IMR-90 (cell line): ENCODE measurements at places on chromosomes 4 and X. TPM values are rescaled to one million over a fixed set of nuclear protein-coding genes. Genes with fewer than 3 reads are reported as not detected.

GRCh38 chr4:868421-868820 is 42.5 kb upstream of the CPLX1 start:
- no peaks in the 10 kb centered on the region for H3K4me1 ChIP-seq
- H3K27me3 ChIP-seq = no peaks in the 10 kb centered on the region
- peaks cover 68% of the 10 kb centered on the region for H3K36me3 ChIP-seq
- DNase-seq = no peak
- H3K27ac ChIP-seq = no peak overlapping the region

The RENBP gene
- total RNA-seq = 0.18 TPM in 1 of 2 replicates, not detected in the other

The NEUROG2 gene
- not detected in 2 replicates for total RNA-seq

- no peaks in the 10 kb centered on the region for H3K36me3 ChIP-seq
- H3K27ac ChIP-seq = no peak overlapping the region
- no peak overlapping the region for H3K4me3 ChIP-seq
- peaks cover 31% of the 10 kb centered on the region for H3K27me3 ChIP-seq
- H3K4me1 ChIP-seq = no peaks in the 10 kb centered on the region
Measured at GRCh38 chr4:55122235-55122634, 3.2 kb downstream of the KDR start.

DNA sequence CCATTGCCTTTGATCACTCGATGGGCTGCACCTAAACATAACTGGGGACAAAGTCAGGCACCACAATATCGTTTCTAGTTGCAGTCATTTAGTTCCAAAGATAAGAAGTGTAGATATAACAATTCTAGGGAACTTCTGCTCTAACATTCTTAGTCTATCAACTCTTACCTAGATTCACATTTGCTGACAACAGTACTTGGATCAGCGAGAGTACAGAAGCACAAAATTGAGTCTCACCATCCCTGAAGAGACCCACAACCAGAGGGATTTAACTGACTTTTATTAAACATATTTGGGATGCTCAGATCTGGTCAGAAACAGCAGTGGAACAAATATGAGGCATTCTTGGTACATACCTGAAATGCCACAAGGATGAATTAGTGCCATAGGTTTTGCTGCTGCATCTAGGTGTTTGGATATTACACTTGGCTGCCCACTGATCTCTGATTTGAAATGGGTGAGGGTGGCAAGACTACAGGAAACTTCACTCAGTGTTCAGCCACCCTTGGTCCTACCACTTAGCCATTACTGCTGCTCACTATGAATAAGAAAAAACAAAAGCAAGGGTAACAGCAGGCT is 28.9 kb upstream of the HUWE1 start:
- H3K27ac ChIP-seq = no peak overlapping the region
- no peak overlapping the region for H3K4me3 ChIP-seq

GRCh38 chr4:123301923-123302322 is 94.7 kb upstream of the SPRY1 start:
- no peaks in the 10 kb centered on the region for H3K36me3 ChIP-seq
- no peaks in the 10 kb centered on the region for H3K27me3 ChIP-seq
- peaks cover 4% of the 10 kb centered on the region; the same call in 1 of the 2 replicates for H3K4me1 ChIP-seq
- H3K4me3 ChIP-seq = no peak overlapping the region
- H3K27ac ChIP-seq = no peak overlapping the region
- no peak for DNase-seq
